ENCODE measurements at places on chromosomes 2 and 18.

DNA sequence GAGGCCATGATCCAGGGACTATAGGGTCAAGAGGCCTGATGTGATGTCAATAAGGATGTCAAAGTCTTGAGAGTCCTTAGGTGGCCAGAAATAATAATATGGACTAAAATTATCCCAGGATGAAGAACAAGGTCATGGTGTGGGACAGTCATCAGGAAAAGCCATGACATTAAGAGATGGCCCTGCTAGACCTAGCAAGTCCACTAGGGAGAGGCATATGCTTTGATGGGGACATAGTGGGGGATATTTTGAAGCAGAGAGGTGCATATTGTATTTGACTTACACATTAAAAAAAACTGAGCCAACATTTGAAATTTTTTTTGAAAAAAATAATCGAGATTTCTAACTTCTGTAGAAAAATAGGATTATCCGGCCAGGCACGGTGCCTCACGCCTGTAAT, 53.3 kb upstream of the CXCR4 start:
- DNase-seq = no peak

- DNase-seq = no peak
Observed at GRCh38 chr2:220228310-220229006, 601.0 kb downstream of the SLC4A3 start.

DNA sequence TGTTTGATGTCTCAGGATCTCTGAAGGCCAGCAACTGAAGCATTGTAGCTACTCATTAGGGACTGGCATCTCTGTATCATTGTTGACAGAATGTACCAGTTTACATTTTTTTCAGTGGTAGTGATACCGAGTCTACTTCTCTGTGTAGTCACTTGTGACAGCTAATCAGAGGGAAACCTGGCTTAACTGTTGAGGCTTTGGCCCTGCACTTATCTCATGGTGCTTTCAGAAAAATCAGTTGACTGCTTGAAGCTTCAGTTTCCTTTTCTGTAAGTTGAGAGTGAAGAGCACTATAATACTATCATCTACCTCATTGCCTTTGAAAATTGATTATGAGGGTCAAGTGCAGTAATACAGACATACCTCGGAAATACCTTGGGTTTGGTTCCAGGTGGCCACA, 90.0 kb downstream of the COMMD1 start:
- DNase-seq = no peak

DNA sequence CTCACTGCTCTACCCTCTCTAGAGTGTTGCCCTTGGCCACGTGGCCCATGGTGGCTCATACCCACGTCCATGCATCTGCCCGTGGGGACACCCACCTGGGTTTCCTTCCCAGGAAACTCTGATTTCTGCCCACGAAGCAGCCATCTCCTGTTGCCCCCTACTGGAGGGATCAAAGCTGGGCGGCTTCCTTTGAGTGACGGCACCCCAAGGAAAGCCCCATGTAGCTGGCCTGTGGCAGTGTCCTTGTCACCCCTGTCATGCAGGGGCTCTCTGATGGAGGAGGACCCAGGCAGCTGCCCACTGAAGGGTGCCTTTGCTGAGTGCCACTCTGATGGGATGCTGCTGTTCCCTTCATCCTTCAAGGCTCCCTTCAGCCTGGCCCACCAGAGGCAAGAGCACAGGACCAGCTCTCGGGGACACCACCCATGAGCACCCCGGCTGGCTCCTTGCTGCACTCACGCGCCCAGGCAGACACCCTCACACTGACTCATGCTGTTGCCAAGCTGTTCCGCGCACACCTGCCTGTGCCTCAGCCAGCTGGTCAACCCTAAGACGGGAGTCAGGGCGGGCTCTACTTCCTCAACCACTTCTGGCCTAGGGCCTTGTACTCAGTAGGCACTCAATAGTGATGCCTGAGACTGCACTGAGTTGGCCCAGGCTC, 101.1 kb downstream of the CTIF start:
- peak; percentile 11 for DNase-seq

DNA sequence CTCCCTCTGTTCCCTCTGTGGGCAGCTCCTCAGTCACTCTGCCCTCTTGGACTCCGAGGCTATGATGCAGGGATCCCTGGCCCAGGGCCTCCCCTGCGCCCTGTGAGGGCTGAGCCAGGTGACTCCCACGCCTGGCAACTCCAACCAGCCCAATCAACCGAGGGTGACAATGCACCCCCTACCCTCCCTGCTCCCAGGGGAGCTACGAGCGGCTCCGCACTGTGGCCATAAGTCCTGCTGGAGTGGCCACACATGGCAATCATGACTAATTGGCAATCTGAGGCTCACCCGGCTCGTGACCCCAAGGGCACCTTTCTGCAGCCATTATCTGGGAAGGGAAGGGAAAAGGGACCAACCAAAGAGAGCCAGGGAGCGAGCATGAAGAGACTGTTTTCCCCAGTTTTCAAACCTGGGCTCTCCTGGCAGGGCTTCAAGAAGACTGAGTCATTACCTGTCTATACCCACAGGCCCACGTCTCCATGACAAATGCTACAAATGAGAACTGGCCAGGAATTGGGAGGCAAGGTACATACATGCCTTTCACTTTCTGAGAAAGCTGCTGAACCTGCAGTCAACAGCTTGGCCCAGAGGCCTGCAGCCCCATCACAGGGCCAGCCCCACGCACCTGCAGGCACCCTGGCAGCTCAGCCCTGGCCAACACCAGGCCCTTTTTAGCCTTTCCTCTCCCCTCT, 45.1 kb downstream of the RPL31 start:
- no peak for DNase-seq
